ENCODE measurements at places on chromosomes 1 and 21.

DNA sequence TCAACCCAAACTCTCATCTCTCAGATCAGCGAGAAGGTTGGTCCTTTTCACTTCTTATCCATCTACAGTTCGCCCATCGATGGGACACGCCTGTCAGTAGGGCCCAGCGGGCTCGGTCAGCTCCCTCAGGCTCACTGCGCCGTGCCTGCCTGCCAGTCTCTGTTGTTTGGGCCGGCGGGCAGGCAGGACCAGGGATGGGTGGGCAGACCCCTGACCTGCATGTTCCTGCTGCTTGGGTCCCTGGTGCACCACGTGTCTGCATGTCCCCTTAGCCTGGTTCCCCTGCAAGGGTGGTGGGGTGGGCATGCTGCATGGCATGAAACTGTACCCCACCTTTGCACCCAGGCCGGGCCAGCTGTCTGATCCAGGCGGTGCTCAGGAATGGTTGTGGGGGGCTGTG, 52.4 kb downstream of the PTPRF start:
- no peak for DNase-seq

- DNase-seq = no peak
These were observed 2.6 kb downstream of the INSRR start for GRCh38 chr1:156856282-156856785.

- DNase-seq = no peak
These were observed 50.3 kb upstream of the COA6 start for GRCh38 chr1:234322979-234323378.

- peak; percentile 84 for DNase-seq
These were observed 61.2 kb downstream of the NRIP1 start for GRCh38 chr21:15003463-15004135.

DNA sequence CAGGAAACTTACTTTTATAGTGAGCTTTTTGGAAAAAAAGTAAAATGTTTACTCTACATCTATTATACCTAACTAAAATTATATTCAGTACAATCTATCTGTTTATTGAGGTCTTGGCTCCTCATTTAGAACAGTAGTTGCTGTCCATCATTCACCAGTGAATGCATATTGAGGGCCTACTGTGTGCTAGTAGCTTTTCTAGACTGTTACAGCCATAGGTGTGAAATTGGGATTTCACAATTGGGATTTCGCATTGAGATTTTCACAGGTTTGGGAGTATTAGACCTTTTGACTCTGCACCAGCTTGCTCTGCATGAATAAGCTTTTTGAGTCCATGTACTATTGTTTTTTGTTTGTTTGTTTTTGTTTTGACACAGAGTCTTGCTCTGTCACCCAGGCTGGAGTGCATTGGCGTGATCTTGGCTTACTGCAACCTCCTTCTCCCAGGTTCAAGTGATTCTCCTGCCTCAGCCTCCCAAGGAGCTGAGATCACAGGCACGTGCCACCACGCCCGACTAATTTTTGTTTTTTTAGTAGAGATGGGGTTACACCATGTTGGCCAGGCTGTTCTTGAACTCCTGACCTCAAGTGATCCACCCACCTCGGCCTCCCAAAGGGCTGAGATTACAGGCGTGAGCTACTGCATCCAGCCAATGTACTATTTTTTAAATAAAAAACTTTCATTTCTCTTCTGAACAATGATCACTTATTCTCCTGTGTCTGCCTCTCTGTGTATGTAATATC, 47.2 kb upstream of the ERRFI1 start:
- no peak for DNase-seq

- no peak for DNase-seq
These were observed 27.5 kb downstream of the SLC9A1 start for GRCh38 chr1:27127419-27127818.

DNA sequence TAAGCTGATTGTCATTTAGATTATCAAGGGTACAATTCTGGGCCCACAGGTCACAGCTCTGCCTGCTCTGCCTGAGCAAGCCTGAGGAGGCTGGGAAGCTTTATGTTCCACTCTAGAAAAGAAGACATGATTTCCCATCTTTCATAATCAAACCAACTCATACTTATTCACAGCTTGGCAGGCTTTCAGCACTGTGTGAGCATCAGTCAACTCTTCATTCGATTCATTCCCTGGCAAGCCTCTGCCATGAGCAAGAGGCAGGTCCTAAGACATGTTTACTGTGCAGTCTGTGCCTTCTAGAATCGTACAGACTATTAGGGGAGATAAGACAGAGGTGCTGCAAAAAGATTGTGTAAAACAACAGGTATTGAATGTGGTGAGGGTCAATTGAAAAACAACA, 24.5 kb upstream of the KIRREL1 start:
- DNase-seq = no peak

GRCh38 chr21:29245104-29245643, 53.5 kb upstream of the BACH1 start:
- DNase-seq = no peak

GRCh38 chr1:23897083-23897482, 16.1 kb downstream of the CNR2 start:
- no peak for DNase-seq

DNA sequence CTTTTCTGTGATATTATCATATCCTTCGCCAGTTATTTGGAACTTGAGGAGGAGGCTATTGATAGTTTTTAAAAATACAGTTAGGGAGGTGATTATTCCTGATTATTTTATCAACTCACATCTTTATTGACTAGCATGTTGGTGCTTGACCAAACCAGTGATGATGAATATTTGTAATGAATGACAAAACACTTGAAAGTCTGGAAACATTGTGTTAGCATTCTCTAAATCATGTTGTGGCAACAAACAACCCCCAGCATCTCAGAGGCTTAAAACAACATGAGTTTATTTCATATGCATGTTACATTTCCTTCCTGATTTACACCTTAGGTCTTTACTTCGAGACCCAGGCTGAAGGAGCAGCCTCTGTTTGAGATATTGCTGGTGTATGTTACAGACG, 10.7 kb upstream of the JUN start:
- DNase-seq = no peak

- DNase-seq = no peak
These were observed 837 bp downstream of the NDUFS5 start for GRCh38 chr1:39026866-39027507.

- DNase-seq = no peak
These were observed 222.8 kb downstream of the HLX start for GRCh38 chr1:221101807-221102605.

- DNase-seq = peak; percentile 24
These were observed 401.3 kb downstream of the CAMTA1 start for GRCh38 chr1:7186382-7187111.

DNA sequence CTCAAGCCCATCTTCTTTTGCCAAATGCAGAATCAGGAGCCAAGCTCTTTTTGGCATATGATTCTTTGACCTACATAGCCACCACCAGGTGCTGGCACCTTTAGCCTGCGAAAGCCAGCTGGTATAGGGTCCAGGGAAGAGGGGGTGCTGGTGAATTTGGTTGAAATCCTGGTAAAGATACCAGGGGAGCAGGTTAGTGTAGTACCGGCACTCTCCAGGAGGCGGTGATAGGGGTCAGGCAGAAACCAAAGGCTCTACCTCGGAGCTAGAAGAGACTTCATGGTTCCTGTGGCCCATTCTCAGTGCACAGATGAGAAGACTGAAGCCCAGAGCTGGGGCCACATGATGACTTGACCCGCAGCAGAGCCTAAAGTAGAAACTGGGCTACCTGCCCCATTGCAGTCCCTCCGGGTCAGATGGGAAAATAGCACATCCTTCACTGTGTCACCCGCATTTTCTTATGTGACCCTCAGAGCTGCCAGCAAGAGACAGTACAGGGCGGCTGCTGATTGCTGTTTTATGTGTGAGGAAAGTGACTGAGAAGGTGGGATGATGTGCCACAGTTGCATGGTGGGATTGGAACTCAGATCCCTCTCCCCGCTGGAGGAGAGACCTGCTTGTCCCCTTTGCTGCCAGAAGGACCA, 36.0 kb upstream of the IL19 start:
- DNase-seq = peak; percentile 33

DNA sequence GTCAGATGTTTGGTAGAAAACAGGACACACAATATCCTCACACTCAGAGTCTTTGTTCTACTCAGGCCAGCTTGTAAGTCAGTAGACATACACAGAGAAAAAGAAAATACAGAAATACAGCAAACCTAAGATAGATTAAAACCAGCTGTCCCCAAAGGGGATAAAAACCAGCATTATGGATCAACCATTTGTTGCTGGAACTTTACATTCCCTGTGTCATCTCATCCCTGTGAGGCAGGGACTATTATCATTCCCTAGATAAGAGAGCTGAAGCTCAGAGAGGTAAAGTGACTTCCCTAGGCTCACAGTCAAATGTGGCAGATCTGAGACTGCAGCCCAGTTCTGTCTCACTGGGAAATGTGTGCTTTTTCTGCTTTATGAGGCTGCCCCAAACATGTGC, 80.7 kb downstream of the DMRTA2 start:
- DNase-seq = no peak

DNA sequence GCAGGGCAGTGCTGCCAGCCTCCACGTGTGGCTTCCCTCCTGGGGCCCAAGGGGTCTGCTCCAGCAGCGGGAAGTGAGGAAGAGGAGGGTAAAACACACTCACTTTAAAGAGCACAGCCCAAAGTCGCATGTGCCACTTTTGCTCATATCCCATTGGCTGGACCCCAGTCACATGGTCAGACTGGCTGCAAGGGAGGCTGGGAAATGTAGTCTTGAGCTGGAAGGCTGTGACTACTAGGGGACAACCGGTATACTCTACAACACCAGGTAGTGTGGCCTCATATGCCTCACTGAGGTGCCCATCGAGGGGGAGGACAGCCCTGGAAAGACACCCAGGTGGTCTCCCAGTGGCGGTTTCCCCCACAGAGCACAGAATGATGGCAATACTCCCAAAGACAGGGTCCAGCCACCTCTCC, 45.2 kb downstream of the CAMK2N1 start:
- no peak for DNase-seq

GRCh38 chr1:11707621-11708276, 16.2 kb downstream of the DRAXIN start:
- DNase-seq = peak; percentile 92

GRCh38 chr1:197915862-197916499, 1.2 kb upstream of the LHX9 start:
- peak; percentile 54 for DNase-seq

GRCh38 chr1:214727274-214727673, 124.3 kb downstream of the CENPF start:
- no peak for DNase-seq

GRCh38 chr1:24514946-24515345, 12.3 kb downstream of the RCAN3 start:
- DNase-seq = no peak

DNA sequence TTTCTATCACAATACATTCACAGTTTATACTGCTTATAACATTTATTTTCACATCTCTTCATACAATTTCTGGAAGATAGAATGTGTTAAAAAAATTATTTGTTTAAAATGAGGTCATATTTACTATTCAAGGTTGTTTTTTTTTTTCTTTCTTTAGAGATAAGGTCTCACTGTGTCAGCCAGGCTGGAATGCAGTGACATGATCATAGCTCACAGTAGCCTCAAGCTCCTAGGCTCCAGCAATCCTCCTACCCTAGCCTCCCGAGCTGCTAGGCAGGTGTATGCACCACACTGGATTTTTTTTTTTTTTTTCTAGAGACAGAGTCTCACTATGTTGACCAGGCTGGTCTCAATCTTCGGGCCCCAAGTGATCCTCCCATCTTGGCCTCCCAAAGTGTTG, 19.0 kb upstream of the RNF11 start:
- DNase-seq = no peak

GRCh38 chr1:86381223-86381622, 14.9 kb downstream of the ODF2L start:
- DNase-seq = no peak

DNA sequence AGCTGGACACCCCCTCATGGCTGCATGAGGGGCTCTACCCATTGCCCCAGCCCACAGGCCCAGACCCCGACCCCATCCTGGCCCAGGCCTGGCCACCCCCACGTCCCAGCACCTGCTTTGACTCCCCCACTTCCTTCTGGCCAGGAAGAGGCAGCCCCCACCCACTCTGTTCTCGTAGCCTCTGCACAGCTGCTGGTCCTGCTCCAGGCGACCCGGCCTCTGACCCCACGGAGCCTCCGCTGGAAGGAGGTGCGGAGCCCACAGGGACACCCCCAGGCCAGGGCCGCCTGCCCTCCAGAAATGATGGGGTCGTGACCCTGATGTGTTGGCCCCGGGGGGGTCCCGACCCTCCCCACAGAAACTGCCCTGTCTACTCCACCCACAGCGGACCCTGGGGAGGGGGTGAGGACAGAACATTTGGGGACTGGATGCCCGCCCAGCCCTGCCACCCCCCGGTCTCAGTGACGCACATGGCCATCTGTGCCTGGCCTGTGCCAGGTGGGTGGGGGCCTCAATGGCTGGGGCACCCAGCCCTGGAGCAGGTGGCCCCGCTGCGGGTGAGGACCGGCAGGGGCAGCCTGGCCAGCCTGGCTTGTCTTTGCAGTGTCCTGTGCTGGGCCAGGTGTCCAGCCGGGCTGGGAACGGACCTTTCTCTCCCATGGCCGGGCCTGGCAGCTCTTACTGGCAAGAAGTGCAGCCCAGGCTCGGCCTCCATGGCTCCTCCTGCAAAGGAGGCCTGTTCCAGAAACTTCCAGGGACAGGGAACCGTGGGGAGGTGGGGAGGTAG, 78.6 kb downstream of the MORN1 start:
- no peak for DNase-seq

GRCh38 chr1:12188115-12188514, 21.3 kb downstream of the TNFRSF1B start:
- DNase-seq = no peak

GRCh38 chr1:209624558-209625549, 27.4 kb downstream of the LAMB3 start:
- no peak for DNase-seq

- DNase-seq = no peak
These were observed 2.2 kb upstream of the FYB2 start for GRCh38 chr1:56821462-56821797.

- no peak for DNase-seq
These were observed 26.3 kb upstream of the ZNF648 start for GRCh38 chr1:182087719-182088350.

DNA sequence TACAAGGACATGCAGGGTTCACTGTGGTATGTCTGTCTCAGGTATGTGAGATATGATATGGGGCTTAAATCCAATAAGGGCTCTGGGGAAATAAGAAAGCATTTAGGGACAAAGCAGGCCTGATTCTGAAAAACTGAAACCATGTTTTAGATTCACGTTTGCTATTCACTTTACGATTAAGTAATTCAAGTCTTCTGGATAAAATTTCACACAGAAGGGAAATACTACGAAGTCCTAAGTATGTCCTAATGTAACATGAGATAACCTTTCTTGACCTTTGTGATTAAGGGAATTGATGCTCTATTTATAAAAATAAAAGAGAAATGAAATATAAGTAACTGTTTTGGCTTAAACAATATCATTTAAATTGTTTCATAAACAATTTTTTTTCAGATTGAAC, 55.4 kb downstream of the HNRNPR start:
- DNase-seq = no peak

GRCh38 chr1:183958958-183959357, 78.6 kb downstream of the COLGALT2 start:
- no peak for DNase-seq

Measured in NCI-H1436 (cell line).